ENCODE measurements at places on chromosomes 2 and 18.

DNA sequence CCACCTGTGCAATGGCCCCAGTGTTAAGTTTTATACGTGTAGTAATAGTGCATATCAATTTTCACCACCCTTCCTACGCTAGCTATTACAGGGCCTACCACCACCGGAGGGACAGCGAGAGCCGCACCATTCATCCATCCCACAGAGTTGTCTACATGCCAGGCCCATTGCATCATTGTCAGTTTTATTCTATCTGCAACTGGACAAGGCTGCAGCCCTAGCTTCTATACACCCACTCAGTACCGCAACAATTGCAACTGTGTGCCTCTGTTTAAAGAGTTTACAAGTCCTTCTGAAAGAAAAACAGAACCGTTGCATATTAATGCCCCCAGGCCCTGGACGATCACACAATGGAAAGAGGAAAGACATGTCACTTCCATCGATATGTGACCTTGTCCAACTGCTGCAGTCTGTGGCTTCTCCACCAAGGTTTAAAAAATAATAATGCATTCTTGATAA is 58.6 kb downstream of the ZEB2 start:
- DNase-seq, result no peak

DNA sequence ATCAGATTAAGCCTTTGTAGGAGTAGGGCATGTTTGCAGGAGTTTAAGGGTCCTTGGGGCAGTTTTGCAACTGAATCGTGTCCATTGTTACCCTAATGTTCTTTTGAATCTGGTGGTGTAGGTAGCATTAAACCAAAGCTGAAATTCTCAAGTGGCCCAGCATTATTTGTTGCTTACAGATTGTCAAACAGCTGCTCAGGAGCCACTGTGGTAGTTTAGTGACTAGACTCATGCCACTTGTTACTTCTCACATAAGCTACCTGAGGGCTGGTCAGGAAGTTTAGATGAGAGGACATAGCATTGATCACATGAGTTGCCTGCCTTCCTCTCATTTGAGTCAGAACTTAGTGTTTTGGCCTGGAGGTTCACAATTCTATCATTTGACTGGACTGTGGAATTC is 157.6 kb downstream of the HAUS1 start:
- DNase-seq, result no peak

GRCh38 chr2:240348522-240348921 is 86.9 kb upstream of the GPC1 start:
- no peak for DNase-seq

DNA sequence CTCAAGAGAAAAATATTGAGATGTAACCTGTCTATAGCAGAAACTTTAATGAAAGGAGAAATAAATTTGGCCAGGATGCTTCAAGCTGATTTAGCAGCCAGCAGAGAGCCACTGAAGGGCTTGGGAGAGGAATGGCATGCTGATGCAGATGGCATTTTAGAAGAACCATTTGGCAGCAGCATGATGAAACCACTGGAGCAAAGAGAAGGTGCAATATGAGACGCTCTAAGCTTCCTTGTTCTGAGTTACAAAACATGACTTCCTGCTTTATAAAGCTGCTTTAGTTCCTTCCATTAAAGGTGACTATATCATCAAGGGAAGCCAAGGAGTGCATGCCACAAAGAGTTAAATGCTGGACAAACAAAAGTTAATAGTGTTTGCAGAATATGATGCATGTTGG is 189.7 kb downstream of the PID1 start:
- no peak for DNase-seq

DNA sequence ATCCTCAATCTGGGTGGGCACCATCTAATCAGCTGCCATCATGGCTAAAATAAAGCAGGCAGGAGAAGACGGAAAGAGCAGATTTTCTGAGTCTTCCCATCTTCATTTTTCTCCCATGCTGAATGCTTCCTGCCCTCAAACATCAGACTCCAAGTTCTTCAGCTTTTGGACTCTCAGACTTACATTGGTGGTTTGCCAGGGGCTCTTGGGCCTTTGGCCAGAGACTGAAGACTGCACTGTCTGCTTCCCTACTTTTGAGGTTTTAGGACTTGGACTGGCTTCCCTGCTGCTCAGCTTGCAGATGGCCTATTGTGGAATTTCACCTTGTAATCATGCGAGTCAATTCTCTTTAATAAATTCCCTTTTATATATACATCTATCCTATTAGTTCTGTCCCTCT is 36.6 kb downstream of the DIPK1C start:
- no peak for DNase-seq

DNA sequence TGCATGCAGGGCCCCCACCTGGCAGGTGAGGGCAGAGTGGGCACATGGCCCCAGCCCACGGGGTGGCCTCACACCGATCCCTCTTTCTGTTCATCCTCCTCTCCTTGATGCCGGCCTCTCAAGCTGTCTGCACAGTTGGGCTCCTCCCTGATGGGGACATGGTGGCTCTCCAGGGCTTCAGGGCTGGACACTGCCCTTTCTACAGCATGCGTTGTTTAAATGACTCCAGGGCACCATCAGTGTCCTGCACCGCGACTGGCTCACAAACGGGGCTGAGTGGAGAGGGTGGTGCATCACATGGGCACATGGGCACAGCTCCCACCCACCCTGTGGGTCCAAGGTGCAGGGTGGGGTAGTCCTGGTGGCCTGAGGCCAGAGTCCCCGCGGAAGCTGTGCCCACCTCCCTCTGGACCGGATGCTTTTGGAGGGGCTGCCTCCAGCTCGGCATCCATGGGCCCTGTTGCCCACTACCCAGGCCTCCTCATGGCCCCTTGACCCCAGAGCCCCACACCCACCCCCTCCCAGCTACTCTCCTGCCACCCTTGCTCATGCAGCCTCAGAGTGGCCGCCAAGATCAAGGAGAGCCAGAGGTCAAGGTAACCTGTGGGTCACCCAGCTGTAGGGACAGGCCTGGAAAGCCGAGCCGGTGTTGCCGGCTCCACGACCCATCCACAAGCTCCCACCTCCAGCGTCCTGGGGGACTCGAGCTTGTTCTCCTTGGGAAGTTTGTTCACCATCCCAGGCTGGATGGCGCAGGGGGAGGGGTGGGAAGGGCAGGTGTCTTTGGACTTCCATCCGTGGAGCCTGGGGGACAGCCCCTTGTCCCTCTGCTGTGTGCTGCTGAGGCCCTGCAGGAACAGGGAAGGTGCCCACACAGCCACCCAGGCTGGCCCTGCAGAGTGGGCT is 12.3 kb upstream of the SNED1 start:
- no peak for DNase-seq

- no peak for DNase-seq
Measured at GRCh38 chr18:72155327-72155726, 388.8 kb downstream of the CBLN2 start.

- peak; percentile 21 for DNase-seq
Measured at GRCh38 chr2:227871375-227871791, at the start of gene DAW1. DAW1 (plus strand) TSS chr2:227871631; CDS start chr2:227871690, 59 bp downstream.

GRCh38 chr18:50716902-50717301 is 102.9 kb downstream of the MRO start:
- no peak for DNase-seq

- DNase-seq, result no peak
Measured at GRCh38 chr2:102226612-102227391, 40.0 kb downstream of the IL1RL2 start.

GRCh38 chr2:134985061-134985460 is 62.2 kb downstream of the MAP3K19 start:
- DNase-seq, result no peak

DNA sequence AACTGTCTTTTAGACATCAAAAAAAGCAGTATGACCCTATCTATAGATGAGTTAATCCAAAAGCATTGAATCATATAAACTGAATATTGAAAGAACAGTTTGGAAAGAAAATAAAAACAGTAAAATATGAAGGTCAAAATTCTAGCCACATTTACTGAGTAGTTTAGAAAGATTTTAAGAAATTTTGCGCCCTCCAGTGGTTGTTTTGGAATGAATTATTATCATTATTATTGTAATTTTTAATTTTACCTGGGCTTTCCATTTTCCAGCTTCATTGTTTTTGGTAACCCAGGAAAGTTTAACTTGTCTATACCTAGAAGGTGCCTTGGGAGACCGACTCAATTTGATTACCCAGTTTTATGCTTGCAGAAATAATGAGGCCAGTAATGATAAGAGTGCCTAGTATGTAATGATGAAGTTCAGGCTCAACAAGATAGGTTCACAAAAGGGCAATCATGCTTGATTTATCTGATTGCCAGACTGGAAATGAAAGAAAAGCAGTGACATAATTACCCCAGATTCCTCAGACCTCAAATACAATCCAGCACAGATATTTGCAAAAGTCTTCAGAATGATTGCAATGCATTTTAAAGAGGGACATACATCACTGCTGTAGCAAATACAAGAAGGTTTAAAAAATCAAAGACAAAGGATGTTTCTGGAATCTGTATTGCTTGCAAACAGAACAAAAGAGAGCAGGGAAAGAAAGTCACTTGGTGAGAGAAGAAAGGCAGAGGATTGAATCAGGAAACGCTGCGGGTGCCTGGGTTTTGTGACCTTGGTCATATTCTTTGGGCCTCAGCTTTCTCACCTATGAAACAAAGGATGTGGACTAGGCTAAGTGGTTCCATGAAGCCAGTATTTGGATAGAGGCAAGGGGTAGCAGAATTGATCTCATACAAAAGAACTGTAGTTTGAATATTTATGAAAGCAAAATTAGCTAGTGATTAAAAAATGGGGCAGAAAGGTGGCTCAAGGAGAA is 153.8 kb downstream of the MAP2 start:
- no peak for DNase-seq

GRCh38 chr18:59752666-59753065 is 55.4 kb upstream of the CCBE1 start:
- DNase-seq, result no peak

GRCh38 chr2:223957092-223957851 is at the start of gene MRPL44:
MRPL44 (plus strand) TSS chr2:223957463; CDS start chr2:223957473, 10 bp downstream.
- DNase-seq, result peak; percentile 99

DNA sequence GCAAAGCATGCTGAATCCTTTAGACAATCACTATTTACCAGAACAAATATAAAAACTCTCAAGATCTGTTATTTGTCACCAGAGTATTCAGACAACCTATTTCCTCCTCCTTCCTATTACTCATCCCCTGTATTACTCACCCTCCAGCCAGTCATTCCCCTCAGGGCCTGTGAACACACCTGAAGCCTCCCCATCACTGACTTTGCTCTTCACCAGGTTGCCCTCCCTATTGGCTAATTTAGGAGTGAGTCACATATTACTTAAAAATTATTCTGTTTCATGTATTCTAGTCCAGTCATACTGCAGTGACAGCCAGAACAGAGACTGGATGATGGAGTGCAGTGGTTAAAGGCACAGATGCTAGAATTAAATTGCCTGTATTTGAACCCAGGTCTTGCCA is 3.7 kb upstream of the ATG16L1 start:
- peak; percentile 41 for DNase-seq

GRCh38 chr18:49697757-49698524 is 115.4 kb downstream of the ACAA2 start:
- DNase-seq, result no peak

- no peak for DNase-seq
Measured at GRCh38 chr2:14082640-14083039, 549.9 kb upstream of the LRATD1 start.

DNA sequence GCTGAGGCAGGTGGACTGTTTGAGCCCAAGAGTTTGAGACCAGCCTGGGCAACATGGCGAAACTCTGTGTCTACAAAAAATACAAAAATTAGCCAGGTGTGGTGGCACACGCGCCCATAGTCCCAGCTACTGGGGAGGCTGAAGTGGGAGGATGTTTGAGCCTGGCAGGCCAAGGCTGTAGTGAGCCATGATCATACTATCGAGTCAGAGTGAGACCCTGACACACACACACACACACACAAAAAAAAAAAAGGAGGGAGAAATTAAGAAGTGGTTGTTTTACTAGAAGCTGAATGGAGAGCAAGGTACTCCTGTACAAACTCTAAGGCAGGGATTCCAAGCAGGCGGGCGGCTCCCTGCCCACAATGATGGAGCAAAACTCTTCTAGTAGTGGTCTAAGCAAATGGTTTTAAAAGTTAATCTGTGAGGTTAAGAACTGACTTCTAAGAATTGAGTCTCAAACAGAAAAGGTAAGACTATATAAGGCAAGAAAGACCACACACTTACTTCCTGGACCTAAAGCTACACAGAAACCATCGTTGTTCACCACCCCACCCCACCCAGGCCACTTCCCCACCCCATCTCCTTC is 2.6 kb downstream of the ANKRD44 start:
- no peak for DNase-seq
